ENCODE measurements at places on chromosomes 1 and 21.

DNA sequence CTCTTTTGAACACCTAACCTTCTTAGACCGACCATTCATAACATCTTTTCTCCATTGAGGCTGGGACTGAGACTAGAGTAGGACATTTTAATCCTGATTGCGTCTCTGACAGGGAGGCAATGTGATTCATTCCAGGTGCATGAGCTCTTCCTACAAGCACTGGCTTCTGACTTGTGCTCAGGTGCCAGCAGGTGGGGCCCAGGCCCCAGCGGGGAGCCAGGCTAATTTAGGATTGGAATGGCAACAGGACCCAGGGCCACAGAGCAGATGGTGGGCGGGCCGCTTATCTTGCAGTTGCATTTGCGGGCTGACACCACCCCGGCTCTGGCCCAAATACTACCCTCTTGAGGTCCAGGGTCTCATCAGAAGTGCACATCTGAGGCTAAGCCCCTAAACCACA, 4.1 kb downstream of the GPA33 start:
- DNase-seq: no peak

- DNase-seq: no peak
Measured at GRCh38 chr1:90200646-90201205, 205.8 kb downstream of the ZNF326 start.

GRCh38 chr1:47418681-47419325, 2.7 kb downstream of the FOXE3 start:
- no peak for DNase-seq

GRCh38 chr1:68358439-68358838, 91.3 kb downstream of the RPE65 start:
- DNase-seq: no peak

DNA sequence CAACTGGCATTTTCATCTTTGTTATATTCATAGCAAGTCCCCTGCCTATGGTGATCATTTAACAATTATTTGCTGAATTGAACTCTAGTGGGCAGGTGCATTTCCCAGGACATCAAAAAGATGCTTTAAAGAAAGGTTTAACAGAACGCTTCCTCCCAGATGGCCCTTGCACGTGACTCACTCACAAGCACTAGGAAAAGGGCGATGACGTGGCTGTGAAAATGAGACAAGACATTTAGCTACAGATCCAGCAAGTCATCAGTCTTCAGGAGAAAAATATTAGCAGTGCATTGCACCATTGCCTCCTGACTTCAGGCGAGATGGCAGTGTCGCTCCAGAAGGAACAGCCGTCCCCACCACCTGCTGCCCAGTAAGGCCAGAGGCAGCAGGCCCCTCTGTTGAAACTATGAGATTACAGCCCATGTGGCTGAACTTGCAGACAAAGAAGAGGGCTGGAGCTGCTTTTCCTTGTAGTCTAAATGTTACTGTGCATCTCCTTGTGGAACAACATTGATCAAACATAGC, 37.2 kb downstream of the DSCAM start:
- DNase-seq: peak; percentile 34
